ENCODE measurements at places on chromosomes 6 and 20.

- H3K27ac ChIP-seq = no peak overlapping the region
- no peak for DNase-seq
- peaks cover 44% of the 10 kb centered on the region for H3K27me3 ChIP-seq
- no peaks in the 10 kb centered on the region for H3K36me3 ChIP-seq
These were observed 11.1 kb upstream of the SNRNP48 start for GRCh38 chr6:7578931-7579330.

DNA sequence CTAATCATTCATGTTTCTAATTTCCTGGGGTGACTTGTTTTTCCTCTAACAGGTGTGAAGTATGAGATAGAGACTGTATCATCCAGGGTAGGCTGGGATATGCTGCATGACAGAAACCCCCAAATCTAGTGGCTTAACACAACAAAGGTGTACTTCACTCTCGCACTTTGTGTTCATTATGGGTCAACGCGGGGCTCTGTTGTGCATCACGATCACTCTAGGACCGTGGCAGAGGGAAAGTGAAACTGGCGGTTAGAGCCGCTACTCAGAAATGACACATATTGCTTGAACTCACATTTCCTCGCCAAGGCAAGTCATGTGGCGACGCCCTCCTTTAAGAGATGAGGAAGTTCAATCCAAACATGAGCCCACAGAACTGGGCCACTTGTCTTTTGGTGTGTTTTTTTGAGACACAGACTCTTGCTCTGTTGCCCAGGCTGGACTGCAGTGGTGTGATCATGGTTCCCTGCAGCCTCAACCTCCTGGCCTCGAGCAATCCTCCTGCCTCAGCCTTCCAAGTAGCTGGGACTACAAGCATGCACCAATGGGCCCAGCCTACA, 41.3 kb downstream of the PCNA start:
- H3K4me1 ChIP-seq = peaks cover 24% of the 10 kb centered on the region
- DNase-seq = peak; percentile 43
- H3K4me3 ChIP-seq = peak overlapping the region; percentile 22
- no peaks in the 10 kb centered on the region for H3K27me3 ChIP-seq

GRCh38 chr6:116556065-116556464, 2.5 kb downstream of the CALHM4 start:
- H3K36me3 ChIP-seq = no peaks in the 10 kb centered on the region
- peaks cover 2% of the 10 kb centered on the region for H3K4me1 ChIP-seq
- H3K27me3 ChIP-seq = no peaks in the 10 kb centered on the region
- H3K4me3 ChIP-seq = no peak overlapping the region

GRCh38 chr6:3303795-3304411, 45.2 kb downstream of the PSMG4 start:
- no peak overlapping the region for H3K27ac ChIP-seq
- peaks cover 4% of the 10 kb centered on the region for H3K4me1 ChIP-seq
- no peak for DNase-seq
- H3K27me3 ChIP-seq = no peaks in the 10 kb centered on the region
- H3K36me3 ChIP-seq = no peaks in the 10 kb centered on the region

GRCh38 chr20:51749674-51750036, 18.5 kb downstream of the ATP9A start:
- H3K27me3 ChIP-seq = peaks cover 5% of the 10 kb centered on the region
- H3K36me3 ChIP-seq = no peaks in the 10 kb centered on the region
- DNase-seq = no peak
- H3K4me3 ChIP-seq = no peak overlapping the region
- H3K4me1 ChIP-seq = no peaks in the 10 kb centered on the region
- no peak overlapping the region for H3K27ac ChIP-seq

DNA sequence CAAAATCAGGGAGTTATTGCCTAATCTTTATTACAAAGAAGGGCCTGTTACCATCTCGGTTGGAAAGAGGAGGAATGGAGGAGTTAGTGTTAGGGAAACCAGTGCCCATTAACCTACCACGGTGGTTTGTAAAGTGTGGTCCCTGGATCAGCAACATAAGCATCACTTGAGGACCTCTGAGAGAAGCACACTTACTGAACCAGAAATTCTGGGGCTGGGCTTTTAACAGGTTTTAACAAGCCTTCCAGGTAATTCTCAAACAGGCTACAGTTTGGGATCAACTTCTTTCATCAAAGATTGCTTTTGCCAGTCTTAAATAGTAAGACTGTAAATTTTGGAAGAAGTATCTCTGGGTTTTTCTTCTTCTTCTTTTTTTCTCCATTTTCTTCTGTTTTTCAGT, 329.5 kb upstream of the JAG1 start:
- no peaks in the 10 kb centered on the region for H3K27me3 ChIP-seq
- H3K4me1 ChIP-seq = no peaks in the 10 kb centered on the region
- no peak overlapping the region for H3K4me3 ChIP-seq
- H3K36me3 ChIP-seq = no peaks in the 10 kb centered on the region

DNA sequence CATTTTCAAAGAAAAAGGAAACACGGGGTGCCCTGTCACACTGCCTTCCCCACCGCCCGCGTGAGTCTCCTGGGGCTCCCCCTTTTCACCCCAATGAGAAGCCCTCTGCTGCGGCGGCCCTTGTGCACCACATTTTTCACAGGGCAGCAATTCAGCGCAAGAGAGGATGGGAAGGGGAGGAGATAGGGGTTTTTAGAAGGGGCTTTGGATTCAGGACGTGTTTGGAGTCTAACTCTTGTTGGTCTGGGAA, 726 bp upstream of the ARFGEF3 start:
- H3K27me3 ChIP-seq = peaks cover 19% of the 10 kb centered on the region
- H3K4me3 ChIP-seq = no peak overlapping the region
- DNase-seq = no peak
- peaks cover 12% of the 10 kb centered on the region for H3K4me1 ChIP-seq
- H3K36me3 ChIP-seq = no peaks in the 10 kb centered on the region

- H3K4me3 ChIP-seq = no peak overlapping the region
- H3K4me1 ChIP-seq = no peaks in the 10 kb centered on the region
- DNase-seq = no peak
These were observed 295.6 kb downstream of the MAFB start for GRCh38 chr20:40393197-40394079.

DNA sequence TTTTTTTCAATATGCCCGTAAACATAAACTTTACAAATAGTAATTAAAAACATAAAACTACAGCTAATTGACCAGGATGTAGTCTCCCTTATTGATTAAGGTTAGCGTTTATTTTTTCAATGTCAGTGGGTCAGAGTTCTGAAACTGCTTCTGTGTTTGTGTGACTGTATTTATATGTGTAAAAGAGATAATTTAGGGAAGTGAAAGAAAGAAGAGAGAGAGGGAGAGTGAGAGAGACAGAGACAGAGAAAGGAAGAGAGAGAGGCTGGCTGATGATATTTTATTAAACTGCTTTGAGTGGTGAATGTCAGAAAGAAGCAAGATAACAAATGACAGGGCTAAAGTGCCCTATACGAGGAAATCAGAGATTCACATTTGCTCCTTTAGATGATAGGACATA, 266.1 kb upstream of the PTCHD4 start:
- H3K27ac ChIP-seq = no peak overlapping the region
- no peak overlapping the region for H3K4me3 ChIP-seq
- H3K4me1 ChIP-seq = no peaks in the 10 kb centered on the region
- no peak for DNase-seq
- no peaks in the 10 kb centered on the region for H3K27me3 ChIP-seq

DNA sequence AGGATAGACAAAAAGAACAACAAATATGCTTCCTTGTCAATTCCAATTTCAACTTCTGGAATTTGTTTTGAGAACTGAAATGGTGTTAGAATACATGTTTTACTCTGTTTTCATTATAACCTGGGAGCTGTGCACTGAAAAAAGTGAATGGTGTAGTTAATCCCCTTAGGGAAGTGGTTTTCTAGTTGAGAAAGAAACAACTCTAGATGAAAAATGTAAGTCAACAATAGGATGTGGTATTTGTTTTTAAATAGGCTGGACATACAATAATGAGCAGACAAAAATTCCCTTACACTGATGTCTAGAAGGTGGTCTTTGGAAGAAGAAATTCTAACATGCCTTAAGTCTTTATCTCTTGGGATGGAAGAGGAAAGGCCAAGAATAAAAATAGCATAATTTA, 59.9 kb upstream of the TINAG start:
- no peaks in the 10 kb centered on the region for H3K27me3 ChIP-seq
- no peak overlapping the region for H3K27ac ChIP-seq
- DNase-seq = no peak
- H3K36me3 ChIP-seq = no peaks in the 10 kb centered on the region
- H3K4me3 ChIP-seq = no peak overlapping the region
- H3K4me1 ChIP-seq = no peaks in the 10 kb centered on the region

DNA sequence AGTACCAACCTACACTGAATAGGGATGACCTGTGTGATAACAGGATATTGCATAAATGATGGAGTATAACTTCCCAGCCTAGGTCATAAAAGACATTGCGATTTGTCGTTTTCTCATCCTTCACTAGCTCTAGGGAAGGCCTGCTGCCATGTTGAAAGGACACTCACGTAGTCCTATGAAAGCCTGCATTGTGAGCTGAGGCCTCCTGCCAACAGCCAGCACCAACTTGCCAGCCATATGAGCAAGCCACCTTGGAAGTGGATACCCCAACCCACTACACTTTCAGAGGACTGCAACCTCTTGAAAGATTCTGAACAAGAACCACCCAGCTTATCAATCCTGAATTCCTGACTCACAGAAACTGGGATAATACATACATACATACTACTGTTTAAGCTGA, 3.5 kb upstream of the PANK2 start:
- H3K27me3 ChIP-seq = no peaks in the 10 kb centered on the region
- H3K36me3 ChIP-seq = peaks cover 7% of the 10 kb centered on the region
- no peaks in the 10 kb centered on the region for H3K4me1 ChIP-seq
- DNase-seq = no peak

GRCh38 chr6:15530411-15530810, 132.4 kb downstream of the DTNBP1 start:
- no peak overlapping the region for H3K27ac ChIP-seq
- H3K4me1 ChIP-seq = peaks cover 2% of the 10 kb centered on the region
- no peak for DNase-seq
- H3K4me3 ChIP-seq = no peak overlapping the region

DNA sequence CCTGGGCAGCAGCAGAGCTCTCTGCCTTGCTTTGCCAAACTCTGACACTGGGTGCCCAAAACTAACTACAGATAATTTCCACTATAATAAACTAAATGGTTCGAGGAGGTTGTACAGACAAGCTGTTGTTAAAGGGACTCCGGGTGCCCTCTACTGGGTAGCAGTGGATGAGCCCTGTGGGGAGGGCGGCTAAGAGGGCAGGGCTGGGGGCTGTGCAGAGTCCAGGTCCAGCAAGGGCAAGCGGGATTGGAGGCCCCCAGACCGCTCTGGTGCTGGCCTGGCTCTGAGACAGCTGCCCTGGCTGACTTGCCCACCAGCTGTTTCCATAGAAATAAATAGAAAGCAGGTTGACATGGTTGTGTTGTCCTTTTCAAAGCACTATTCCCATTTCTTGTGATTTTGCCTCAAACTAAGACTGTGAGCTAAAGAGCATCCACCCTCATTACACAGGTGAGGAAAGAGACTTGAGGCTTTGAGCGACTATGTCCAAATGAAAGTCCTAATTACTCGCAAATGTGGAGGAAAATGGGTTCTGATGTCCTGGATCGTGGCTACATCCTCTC, 167.6 kb upstream of the CST7 start:
- DNase-seq = no peak
- H3K4me3 ChIP-seq = no peak overlapping the region
- H3K27ac ChIP-seq = no peak overlapping the region
- H3K36me3 ChIP-seq = no peaks in the 10 kb centered on the region

DNA sequence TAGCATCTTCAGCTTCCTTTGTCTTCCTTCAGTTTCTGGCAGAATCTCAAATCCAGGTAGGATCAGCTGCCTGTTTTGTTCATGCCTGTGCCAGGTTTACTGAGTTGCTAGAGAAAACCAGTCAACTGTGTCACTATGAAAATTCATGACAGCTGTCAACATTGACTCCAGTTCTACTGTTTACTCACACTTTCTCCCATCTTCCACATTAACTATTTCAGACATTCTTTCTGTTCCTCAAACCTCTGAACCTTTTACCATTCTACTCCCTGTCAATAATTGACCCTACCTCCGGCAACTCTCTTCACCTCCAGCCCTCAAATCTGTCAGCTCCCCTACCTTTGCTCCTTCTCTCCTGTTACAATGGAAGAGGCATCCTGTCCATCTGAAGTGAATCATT, 8.5 kb downstream of the ENPP4 start:
- H3K36me3 ChIP-seq = no peaks in the 10 kb centered on the region
- DNase-seq = no peak
- no peak overlapping the region for H3K4me3 ChIP-seq
- no peaks in the 10 kb centered on the region for H3K4me1 ChIP-seq

DNA sequence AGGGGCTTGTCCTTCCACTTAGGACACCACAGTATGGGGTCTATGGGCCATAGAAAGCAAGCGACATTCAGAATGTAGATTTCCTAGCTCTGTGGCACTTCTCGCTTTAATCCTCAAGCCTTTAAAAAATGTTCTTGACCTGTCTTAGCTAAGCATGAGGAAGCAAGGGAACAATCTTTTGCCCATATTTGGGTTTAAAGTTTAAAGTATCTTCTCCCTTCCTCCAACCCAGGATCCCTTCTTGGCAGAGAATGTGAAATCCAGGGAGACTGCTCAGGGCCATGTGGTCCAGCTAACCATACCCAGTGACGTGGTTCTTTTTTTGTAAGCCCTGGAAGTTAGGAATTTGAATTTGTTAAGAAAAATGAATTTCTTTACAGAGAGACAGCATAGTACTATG, 289.9 kb downstream of the BTBD9 start:
- no peaks in the 10 kb centered on the region for H3K36me3 ChIP-seq
- no peak overlapping the region for H3K4me3 ChIP-seq
- H3K4me1 ChIP-seq = no peaks in the 10 kb centered on the region
- no peak overlapping the region for H3K27ac ChIP-seq

DNA sequence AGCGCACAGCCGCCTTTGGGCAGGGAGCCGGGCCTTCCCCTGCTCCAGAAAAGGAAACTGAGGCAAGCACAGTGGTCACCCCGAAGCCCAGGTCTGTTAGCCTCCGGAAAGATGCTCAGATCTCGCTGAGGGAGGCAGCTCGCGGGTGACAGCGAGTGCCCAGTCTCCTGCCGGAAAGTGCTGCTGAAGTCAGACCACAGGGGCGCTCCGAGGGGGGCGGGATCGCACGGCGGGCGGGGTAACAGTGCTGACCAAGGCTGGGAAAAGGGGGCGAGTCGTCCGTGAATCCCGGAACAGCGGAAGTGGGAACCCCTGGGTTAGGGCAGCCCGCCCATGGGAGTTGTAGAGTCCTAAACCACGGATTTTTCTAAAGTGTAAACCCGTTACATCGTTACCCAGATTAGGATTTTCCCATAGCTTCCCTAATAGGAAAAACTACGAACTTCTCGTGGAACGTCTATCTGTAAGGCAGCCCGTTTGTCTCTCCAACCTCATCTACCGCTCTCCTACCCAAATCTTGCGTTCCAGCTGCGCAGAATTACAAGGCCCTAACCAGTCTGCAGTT, 504 bp downstream of the VPS16 start:
- peak overlapping the region; percentile 10 for H3K27ac ChIP-seq
- DNase-seq = peak; percentile 64

DNA sequence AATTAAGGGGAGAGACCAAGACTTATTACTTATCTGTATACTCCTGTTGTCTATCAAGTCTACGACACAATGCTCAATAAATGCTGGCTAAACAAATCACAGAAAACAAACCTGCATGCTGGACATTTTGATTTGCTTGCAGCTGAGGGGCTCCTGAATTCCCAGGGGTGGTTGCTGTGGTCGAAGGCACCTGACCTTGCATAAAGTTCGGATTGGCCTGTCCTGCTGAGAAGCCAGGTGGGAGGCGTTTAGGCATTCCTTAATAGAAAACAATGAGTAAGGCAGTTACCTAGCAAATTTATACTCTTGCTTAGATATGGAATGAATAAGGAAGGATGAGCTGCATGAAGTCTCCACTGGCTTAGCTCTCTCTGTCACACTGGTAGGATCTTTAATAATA, 50.5 kb downstream of the TP53INP2 start:
- no peak overlapping the region for H3K4me3 ChIP-seq
- H3K4me1 ChIP-seq = no peaks in the 10 kb centered on the region
- H3K27ac ChIP-seq = no peak overlapping the region
- DNase-seq = no peak

Measured in K562 (cell line).